ENCODE measurements at places on chromosomes 4 and X.

DNA sequence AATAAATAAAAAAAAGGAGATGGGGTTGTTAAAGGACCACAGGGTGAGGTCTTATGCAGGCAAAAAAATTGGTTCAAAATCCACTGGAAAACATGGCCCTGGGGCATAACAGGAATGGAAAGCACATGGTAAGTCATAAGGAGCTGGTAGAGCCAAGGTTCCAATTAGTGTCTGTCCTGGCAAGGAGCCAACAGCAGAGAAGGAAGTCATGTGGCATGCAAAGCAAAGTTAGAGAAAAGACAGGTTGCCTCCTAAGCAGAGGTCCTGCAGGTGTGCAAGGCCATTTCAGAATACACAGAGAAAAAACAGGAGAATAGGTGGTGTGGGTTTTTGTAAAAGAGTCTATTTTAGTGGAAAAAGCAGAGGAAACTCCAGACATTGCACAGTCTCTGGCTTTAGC, 1881.7 kb downstream of the ARAP2 start:
- no peak for DNase-seq

DNA sequence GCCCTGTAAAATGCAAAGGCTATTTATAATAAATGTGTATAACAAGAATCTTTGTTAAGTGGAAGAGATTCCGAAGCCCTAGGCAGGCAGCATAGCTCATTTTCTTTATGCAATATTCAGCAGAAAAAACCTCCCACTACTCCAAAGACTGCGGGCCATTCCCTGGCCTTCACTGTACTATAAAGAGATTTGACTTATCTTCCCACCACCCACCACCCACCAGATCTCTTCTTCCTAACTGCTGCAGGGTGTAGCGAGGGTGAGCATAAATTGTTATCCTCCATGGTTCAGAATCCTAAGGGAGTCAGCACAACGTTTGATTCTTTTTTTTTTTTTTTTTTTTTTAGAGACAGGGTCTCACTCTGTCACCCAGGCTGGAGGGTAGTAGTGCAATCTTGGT, 114.8 kb downstream of the NSUN7 start:
- no peak for DNase-seq

GRCh38 chr4:62640296-62640695, 1440.2 kb downstream of the ADGRL3 start:
- DNase-seq: no peak

- DNase-seq: peak; percentile 41
Observed at GRCh38 chrX:48083212-48083611, 11.8 kb upstream of the ZNF630 start.

GRCh38 chr4:2871466-2871865, 27.8 kb downstream of the ADD1 start:
- DNase-seq: no peak

DNA sequence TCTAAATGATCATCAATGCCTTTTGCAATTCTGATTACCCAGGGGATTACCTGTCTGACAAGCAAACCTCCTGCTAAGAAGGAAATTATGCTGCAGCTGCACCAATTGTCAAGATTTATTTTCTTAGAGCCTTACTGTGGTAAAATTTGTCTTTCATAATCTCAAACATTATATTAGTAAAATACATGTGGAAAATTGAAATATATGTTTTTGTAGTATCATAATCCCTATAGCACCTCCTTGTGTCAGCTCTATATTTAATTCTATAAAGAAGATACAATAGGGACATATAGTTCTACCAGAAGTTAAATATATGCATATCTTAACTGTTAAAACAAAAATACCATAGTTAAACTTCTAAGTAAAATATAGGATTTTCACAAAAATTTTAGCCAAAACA, 655.6 kb upstream of the PCDH10 start:
- no peak for DNase-seq

GRCh38 chr4:122747068-122747467, 14.6 kb downstream of the BBS12 start:
- no peak for DNase-seq

DNA sequence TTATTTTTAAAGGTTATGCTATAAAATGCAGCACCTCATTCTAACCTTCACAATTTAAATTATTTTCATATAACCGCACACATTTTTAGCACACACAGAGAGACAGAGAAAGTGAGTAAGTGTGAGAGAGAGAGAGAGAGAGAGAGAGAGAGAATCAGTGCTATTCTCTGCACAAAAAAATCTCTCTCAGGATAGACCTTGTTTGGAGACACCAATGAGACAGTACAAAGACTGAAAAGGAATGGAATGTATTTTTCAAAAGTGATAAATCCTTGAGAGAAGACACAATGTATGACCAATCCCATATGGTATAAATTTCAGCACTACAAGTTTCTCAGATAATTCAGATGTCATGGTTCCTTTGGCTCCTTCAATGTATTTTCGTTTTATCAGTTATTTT, 132.1 kb upstream of the PCDH18 start:
- DNase-seq: no peak

GRCh38 chrX:38336538-38337240, 9.4 kb upstream of the RPGR start:
- DNase-seq: no peak

GRCh38 chr4:114193624-114194399, 214.4 kb upstream of the ARSJ start:
- no peak for DNase-seq

DNA sequence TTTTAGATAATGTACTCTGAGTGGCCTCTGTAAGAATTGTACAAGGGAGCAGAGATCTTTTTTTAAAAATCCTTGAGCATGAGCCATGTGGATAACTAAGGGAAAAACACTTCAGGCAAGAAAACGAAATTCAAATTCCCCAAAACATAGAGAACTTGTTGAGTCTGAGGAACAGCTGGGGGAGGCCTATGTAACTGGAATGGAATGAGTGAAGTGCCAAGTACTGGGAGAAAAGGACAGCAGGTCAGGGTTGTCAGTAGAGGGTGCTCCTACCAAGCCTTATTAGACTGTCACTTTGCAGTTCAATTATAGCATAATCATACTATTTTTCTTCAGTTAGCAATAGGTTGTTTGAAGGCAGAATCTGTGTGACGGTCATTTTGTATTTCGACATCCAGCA, 135.1 kb downstream of the ARHGAP6 start:
- no peak for DNase-seq

GRCh38 chr4:187236209-187236890, 512.7 kb upstream of the FAT1 start:
- no peak for DNase-seq

GRCh38 chr4:148166132-148166591, 276.1 kb downstream of the NR3C2 start:
- no peak for DNase-seq
